ENCODE measurements at places on chromosomes 2 and 18.

DNA sequence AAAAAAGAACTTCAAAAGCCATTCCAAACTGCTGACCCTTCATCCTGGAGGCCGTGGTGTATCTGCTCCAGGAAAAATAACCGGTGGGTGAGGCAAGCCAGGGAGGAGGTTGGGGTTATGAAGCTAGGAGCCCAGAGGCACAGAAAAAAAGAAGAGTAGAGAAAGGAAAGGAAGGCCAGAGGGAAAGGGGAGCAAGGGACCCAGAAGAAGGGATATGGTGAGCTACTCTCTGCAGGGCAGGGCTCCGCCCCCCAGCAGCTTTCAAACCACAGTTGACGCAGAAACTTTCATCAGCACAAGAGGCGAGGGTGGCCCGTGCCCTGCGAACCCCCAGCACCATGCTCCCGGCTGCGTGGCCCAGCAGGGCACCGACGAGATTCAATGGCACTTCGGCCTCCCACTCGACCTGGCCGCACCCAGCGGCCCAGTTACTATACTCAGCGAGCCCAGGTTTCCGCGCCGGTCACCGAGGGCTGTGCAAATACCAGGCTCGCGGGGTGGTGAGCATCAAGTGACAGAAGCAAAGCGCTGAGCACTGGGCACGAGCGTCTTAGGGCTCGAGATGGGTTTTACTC, 665 bp downstream of the MCM6 start:
- DNase-seq: peak; percentile 53

DNA sequence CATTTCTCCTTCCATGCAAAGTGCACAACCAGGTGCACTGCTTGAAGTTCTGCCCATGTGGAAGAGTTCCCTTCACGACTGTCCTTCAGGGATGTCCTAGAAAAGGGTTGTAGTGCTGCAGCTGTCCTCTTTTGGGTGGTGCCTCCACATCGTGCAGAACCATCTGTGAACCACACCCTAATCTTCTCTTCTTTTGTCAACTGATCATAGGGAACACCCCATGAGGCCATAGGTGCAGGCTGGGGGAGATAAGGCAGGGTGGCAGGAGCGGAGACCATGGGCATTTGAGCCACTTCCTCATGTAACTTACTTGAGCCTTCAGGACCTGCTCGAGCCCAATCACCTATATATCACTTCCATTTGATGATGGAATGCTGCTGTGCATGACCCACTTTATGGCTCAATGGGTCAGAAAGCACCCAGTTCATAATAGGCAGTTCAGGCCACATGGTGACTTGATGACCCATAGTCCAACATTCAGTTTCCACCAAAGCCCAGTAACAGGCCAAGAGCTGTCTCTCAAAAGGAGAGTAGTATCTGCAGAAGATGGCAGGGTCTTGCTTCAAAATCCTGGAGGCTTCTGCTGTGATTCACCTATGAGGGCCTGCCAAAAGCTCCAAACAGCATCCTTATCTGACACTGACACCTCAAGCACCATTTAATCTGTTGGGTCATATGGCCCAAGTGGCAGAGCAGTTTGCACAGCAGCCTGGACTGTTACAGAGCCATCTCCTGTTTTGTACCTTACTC, 84.7 kb upstream of the CYRIA start:
- no peak for DNase-seq

GRCh38 chr2:195044801-195045200, 612.2 kb upstream of the SLC39A10 start:
- no peak for DNase-seq

GRCh38 chr2:5911718-5912117, 219.5 kb downstream of the SOX11 start:
- no peak for DNase-seq

DNA sequence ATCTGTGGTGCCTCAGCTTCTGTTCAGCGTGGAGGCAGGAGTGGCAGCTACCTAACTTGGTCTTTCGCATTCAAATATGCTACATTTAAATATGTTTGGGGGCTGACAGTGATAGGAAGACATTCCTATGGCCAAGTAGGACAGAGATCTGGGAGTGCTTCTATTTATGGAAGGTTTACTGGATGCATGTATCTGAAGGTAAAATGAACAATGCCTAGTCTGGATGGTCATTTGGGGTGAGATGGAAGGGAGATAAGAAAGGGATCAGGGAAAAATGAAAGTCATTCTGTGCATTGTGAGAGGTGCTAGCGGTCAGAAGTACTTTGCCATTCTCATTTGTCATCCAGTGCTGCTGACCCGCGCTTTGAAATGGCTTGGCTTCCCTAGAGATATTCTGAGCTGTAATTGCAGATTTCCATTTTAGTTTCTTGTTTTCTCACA, 300.9 kb upstream of the FBXO11 start:
- DNase-seq: no peak

DNA sequence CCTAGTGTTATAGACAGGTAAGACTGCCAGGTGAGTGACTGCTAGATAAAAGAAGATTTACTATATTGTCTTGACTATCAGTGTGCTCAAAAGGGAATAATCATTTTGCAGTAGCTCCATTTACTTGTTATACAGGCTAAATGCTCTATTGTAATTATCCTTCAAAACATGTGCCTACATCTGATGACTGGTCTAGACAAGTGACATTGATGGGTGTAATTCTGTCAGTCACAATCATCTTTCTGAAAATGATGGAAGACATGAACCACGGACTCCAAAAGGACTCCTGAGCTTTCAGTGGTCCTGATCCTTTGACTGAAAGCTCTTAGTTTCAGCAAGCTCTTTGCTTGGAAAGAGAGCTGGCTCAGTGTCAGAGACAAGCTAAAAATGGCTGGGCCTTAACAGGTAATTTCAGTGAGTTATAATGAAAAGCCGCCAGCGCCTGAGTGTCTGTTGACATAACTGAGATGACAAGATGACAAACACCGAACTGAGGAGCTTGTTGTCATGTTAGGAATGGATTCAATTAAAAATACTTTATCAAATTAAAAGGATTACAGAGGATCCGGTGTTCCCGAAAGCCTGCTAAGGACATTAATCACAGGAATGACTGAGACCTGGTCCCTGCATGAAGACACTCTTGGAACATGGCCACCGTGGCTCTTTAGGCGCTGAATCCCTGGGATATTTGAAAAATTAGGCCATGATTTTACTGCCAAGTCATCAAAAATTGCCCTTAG, 141.7 kb downstream of the CMPK2 start:
- no peak for DNase-seq

DNA sequence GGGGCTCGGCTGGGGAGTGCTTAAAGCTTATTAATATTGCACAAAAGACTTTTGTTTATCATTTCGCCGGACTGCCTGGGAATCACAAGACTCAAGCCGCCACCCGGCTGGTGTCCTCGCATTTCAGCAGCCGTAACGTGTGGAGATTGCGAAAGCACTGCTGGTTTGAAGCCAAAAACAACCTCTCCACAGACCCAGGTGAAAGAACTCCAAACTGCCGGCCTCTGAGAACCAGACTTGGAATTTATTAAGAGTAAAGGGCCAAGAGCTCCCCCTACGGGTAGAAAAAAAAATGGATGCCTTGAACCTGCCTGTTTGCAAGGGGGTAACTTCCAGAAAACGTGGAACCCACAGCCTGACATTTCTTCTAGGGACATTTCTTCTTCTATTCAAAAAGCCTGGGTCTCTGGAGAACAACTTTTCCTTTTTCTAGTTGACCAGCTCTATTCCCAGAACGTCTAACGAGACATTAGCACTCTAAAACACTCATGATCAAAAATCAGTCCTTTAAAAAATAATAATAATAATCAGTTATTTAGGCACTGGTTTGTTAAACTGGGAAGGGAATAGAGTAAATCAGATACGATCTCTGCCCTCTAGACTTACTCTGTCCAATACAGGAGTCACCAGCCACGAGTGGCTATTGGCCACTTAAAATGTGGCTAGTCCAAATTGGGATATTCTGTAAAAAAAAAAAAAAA, 216.3 kb downstream of the C1D start:
- DNase-seq: peak; percentile 92

GRCh38 chr2:96531872-96532505, 4.6 kb upstream of the ARID5A start:
- peak; percentile 95 for DNase-seq

DNA sequence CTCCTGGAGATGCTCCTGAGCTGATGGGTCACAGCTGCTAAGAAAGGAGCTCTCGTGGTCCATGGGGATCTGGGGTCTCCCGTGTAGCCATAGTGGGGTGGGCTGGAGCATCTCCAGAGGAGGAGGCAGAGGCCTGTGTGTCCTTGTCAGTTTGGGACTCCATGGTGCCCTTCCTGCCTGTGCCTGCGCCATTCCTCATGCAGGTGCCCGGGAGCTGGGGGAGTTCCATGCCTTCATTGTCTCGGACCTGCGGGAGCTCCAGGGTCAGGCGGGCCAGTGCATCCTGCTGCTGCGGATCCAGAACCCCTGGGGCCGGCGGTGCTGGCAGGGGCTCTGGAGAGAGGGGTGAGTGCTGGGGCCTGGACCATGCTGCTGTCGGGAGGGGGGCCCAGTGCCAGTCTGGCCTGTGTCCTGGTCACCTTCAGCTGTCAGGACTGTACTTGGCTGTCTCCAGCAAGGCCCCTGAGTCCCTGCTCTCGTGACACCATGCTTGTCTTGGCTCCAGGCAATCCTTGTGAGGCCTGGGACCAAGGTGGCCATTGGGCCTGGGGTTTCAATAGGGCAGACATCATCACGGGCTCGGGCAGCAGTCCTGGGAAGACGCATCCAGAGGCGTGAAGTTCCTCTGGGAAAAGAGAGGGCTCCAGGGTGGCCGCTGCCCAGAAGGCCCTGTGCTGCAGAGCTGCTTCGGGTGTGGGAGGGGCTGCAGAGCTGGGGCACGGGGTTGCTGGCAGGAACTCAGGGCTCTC, 7.3 kb downstream of the CAPN10 start:
- no peak for DNase-seq

GRCh38 chr18:25453556-25454269, 101.7 kb upstream of the ZNF521 start:
- peak; percentile 38 for DNase-seq

- DNase-seq: no peak
These were observed 55.5 kb upstream of the ADAM23 start for GRCh38 chr2:206387808-206388207.

GRCh38 chr2:133365117-133365516, 203.1 kb downstream of the NCKAP5 start:
- DNase-seq: no peak

GRCh38 chr2:112272669-112273068, 2.7 kb upstream of the ZC3H6 start:
- no peak for DNase-seq

- DNase-seq: no peak
These were observed 17.2 kb downstream of the GPC1 start for GRCh38 chr2:240452462-240453256.

DNA sequence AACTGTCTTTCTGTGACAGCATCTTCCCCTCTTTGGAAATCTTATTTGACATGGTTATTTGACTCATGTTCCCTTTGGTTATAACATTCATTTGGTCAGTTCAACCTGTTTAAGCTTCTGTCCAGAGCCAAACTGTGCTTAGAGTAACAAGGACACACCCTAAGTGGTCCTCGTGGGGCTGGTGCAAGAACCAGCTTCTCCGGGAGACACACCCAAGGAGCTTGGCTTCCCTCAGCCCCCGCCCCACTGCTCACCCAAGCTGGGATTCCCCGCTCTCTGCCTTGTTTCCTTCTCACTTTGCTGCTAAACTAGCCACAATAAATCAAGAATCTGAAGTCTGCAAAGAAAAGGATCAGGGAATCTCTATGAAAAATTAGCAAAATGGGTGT, 1.4 kb downstream of the SCYGR3 start:
- DNase-seq: no peak

- DNase-seq: peak; percentile 43
These were observed 90.5 kb downstream of the INHBB start for GRCh38 chr2:120436460-120436739.

GRCh38 chr18:58694720-58695468, 23.6 kb downstream of the MALT1 start:
- DNase-seq: no peak

DNA sequence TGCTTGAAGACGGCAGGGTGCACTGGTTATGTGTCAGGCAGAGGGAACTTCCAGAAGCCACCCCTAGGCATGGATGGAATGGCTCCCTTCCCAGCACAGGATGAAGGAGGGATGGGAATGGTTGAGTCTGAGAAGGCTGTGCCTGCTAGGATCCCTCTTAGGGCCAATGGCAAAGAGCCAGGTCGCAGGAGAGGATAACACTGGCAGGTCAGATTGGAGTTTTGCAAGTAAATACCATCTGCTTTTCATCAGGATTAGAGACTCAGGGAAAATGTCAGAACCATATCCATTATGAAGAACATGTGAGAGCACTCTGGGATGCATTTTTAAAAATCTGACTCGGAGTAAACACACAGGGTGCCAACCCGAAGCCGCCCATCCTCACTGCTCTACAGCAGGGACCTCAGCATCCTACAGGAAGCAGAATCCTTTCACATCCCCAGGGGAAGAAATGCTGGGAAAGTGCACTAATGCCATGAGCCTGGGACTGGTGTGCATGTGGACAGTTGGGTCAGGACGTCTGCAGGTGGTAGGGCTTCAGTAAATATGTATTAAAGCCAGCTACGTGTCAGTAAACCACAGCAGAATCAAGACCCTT, 139.9 kb downstream of the MYT1L start:
- DNase-seq: no peak

GRCh38 chr18:12359515-12359927, 17.5 kb downstream of the AFG3L2 start:
- DNase-seq: no peak

- DNase-seq: no peak
These were observed 37.4 kb downstream of the ZNF236 start for GRCh38 chr18:76859474-76860339.
